Activated T-helper 1 cell treated with anti-CD3 and anti-CD28 coated beads, Interleukin-12 subunit alpha, Interleukin-12 subunit beta, Interleukin-2, Interleukin-4 antibody, amounts not matched to agents 30 ng/mL and 10 ng/mL and 1 ng/mL, durations not matched to agents 14 hours and 24 hours and 36 hours (primary cell): ENCODE measurements at places on chromosomes 4 and X.

GRCh38 chr4:24912252-24913118 lies at the start of gene CCDC149:
Gene CCDC149 (minus strand): TSS chr4:24913042. CDS start chr4:24912864, 178 bp downstream.
- H3K4me1 ChIP-seq = no peaks in the 10 kb centered on the region
- no peak for DNase-seq
- peaks cover 2% of the 10 kb centered on the region for H3K36me3 ChIP-seq
- peaks cover 24% of the 10 kb centered on the region for H3K27me3 ChIP-seq
- H3K27ac ChIP-seq = no peak within 1 kb of the TSS

- H3K4me1 ChIP-seq = no peaks in the 10 kb centered on the region
- no peaks in the 10 kb centered on the region for H3K36me3 ChIP-seq
- no peak overlapping the region for H3K27ac ChIP-seq
- no peak for DNase-seq
These were observed 99.6 kb upstream of the INTU start for GRCh38 chr4:127533028-127533700.

DNA sequence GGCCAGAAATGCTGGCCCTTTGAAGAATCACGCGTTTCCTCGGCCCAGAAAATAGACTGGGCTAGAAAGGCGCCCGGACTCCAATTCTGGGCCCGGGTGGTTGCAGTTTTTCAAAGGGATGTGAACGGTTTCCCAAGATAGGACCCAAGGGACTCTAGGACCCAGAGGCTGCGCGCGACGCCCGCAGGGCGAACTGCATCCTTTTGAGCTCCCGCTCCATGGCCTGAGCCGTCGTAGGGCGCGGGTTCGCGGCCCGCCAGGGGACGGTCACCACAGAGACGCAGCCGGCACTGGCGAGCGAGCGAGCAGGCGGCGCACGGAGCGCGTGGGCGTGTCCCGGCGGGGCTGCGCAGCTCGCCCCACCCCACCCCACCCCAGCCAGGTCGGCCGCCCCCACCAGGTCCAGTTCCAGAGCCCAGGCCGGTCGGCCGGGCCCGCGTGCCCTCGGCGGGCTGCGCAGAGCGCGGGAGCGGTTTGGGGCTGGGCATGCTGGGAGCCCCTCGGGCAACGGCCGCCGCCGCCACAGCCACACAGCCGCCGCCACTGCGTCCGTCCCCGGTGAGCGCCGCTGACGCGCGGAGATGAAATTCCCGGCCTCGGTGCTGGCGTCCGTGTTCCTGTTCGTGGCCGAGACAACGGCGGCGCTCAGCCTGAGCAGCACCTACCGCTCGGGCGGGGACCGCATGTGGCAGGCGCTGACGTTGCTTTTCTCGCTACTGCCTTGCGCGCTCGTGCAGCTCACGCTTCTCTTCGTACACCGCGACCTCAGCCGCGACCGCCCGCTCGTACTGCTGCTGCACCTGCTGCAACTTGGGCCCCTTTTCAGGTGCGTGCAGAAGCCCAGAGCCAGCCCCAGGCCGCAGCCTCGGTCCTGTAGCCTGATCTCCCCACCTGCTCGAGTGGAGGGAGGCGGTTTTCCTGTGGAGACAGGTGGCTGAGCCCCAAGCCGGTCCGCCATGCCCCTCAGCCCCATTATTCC lies at the start of gene XK:
Gene XK (plus strand): TSS at position 411 of the 979 bp plus-strand sequence. CDS start 171 bp downstream, at position 582.
- no peaks in the 10 kb centered on the region for H3K36me3 ChIP-seq
- H3K27me3 ChIP-seq = peaks cover 2% of the 10 kb centered on the region
- peak; percentile 21 for DNase-seq
- no peaks in the 10 kb centered on the region for H3K4me1 ChIP-seq
- H3K4me3 ChIP-seq = peak within 1 kb of the TSS; percentile 75

DNA sequence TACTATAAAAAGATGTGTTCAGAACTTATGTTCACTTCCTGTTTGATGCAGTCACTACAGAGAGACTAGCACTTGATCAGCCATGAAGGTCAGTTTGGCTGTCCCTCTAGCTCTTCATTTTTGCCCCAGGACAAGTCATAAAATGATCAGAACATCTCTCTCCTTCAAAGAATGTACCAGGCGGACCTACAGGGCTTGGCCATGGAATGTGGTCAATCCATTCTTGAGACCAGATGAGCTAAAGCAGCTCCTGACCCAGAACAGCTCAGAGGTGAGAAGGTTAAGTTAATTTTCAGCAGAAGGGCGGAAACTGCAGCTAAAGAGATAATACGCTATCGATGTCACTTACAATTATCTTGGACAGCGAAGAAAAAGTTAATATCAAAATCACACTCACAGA lies 49.2 kb upstream of the TAB3 start:
- H3K36me3 ChIP-seq = no peaks in the 10 kb centered on the region
- no peaks in the 10 kb centered on the region for H3K4me1 ChIP-seq
- H3K4me3 ChIP-seq = no peak overlapping the region
- peaks cover 2% of the 10 kb centered on the region for H3K27me3 ChIP-seq

DNA sequence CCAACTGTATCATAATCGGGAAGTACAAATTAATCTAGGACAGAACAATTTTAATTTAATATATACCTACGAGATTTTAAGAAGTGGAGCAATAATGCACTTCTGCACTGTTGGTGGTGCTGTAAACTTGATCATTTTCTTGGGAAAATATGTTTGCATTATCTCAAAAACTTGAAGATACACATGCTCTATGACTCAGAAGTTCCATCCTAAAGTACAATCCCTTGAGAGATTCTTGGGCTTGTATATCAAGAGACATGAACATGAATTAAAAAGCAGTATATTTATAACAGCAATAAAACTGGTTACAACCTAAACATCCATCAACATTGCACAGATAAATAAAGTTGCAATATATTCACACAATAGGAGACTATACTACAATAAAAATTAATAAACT lies 168.8 kb downstream of the CLCN4 start:
- no peak overlapping the region for H3K27ac ChIP-seq
- H3K36me3 ChIP-seq = no peaks in the 10 kb centered on the region
- H3K27me3 ChIP-seq = no peaks in the 10 kb centered on the region
- H3K4me1 ChIP-seq = no peaks in the 10 kb centered on the region

- H3K4me1 ChIP-seq = no peaks in the 10 kb centered on the region
- no peaks in the 10 kb centered on the region for H3K36me3 ChIP-seq
- DNase-seq = no peak
- H3K27ac ChIP-seq = no peak overlapping the region
- H3K4me3 ChIP-seq = no peak overlapping the region
These were observed 275.1 kb downstream of the GPM6A start for GRCh38 chr4:175536852-175537453.

DNA sequence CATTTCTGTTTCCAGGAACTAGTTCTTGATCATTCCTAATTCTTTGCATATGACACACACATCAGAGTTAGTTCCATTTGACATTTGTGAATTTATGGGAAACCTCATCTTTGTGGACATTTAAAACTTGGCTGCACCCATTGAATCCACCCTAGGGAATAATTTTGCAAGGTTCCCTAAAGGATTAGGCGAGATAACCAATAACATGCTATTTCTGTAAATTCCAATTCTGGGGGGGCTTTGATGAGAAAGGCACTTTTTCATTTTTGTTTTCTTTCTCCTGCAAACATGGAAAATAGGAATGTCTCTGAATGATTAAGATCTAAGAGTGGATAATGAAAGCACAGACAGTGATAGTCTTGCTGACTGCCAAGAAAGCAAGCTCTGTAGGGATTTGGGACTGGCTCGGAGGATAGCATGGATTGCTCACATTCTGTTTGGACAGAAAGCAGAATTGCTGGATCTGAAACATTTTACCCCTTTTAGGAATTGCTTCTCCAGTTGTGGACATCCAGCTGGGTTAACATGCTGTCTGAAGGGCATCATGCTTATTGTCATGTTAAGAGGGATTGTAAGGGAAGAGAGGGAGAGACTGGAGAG lies 145.1 kb downstream of the NHS start:
- no peak overlapping the region for H3K27ac ChIP-seq
- no peak for DNase-seq
- H3K4me3 ChIP-seq = no peak overlapping the region
- no peaks in the 10 kb centered on the region for H3K4me1 ChIP-seq
- no peaks in the 10 kb centered on the region for H3K27me3 ChIP-seq

DNA sequence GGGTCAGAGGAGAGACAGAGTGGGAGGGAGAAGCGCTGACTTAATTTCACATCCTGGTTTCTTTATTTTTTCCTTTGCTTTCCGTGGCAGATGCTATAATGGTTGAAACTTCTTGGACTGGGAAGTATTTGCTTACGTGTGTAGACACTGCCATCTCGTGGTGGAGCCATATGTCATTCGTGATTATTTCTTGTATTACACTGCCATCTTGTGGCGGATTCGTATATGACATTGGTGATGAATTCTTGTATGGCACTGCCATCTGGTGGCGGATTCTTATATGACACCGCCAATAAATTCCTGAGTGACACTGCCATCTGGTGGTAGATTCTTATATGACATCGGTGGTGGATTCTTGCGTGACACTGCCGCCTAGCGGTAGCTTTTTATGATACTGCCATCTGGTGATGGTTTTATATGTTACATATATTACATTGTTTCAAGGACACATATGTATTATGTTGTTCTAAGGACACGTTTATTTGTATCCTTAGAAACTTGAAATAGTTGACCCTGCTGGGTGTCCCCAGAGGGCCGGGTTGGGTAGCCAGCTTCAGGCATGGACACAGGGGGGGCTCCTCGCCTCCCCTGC lies 37.3 kb upstream of the CLCN4 start:
- peaks cover 13% of the 10 kb centered on the region for H3K36me3 ChIP-seq
- H3K27me3 ChIP-seq = no peaks in the 10 kb centered on the region
- peaks cover 15% of the 10 kb centered on the region for H3K4me1 ChIP-seq

DNA sequence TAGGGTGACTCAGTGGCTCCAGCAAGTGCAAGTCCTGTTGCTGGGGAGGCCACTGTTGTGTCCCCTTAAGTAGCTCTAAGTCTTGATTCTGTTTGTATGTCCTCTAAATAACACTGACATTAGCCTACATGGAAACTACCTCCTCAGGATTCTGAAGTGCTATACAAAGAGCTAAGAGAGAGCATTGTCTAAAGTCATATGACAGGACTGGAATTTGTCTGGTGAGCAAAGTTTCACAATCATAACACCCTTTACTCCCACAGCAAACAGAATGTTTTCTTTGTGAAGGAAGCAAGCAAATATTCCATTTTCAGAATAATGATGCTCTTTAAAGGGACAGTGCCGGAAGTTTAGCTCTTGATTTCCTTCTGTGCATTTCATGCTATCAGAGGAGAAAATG lies 23.4 kb upstream of the CT47A1 start:
- no peaks in the 10 kb centered on the region for H3K4me1 ChIP-seq
- no peaks in the 10 kb centered on the region for H3K36me3 ChIP-seq
- H3K27ac ChIP-seq = no peak overlapping the region
- H3K27me3 ChIP-seq = peaks cover 2% of the 10 kb centered on the region
- H3K4me3 ChIP-seq = no peak overlapping the region

DNA sequence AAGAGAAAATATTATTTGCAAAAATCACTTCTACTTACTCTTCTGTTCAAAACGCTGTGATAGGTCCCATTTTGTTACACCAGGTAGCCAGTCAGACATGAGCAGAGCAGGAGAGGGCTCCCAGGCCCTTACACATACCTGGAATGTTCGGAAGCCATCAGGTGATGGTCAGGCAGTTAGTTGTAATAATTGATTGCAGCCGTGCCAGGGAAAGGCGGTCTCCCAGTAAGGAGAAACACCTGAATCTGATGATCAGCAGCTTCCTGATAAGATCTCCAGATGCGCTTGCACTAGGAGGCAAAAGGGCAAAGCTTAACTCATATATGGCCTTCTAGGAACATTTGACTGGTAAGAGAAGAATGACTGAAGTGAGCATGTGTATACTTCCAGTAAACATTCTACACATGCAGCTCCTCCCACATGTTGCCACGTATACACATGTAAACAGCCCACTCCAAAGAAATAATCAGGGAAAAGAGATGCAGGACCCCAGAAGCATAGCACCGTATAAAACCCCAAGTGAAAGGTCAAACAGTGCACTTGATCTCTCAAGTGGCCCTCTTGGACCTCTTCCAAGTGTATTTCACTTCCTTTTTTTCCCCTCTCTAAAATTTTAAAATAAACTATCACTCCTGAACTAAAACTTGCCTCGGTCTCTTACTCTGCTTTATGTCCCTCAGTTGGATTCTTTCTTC lies 1338.0 kb downstream of the FSTL5 start:
- DNase-seq = no peak
- no peaks in the 10 kb centered on the region for H3K36me3 ChIP-seq
- H3K27ac ChIP-seq = no peak overlapping the region
- H3K4me1 ChIP-seq = no peaks in the 10 kb centered on the region
- no peaks in the 10 kb centered on the region for H3K27me3 ChIP-seq

- H3K27me3 ChIP-seq = no peaks in the 10 kb centered on the region
- no peaks in the 10 kb centered on the region for H3K36me3 ChIP-seq
- no peak for DNase-seq
These were observed 115.0 kb downstream of the PJA1 start for GRCh38 chrX:69050051-69050765.
